ENCODE measurements at places on chromosomes 12 and 14. TPM values are rescaled to one million over a fixed set of nuclear protein-coding genes. Genes with fewer than 3 reads are reported as not detected.

KCNC2 gene
- not detected for polyA plus RNA-seq

PAH gene
- polyA plus RNA-seq, result 4.4 TPM

GPRC5D gene
- not detected for polyA plus RNA-seq

CNTN1 gene
- 141 TPM for polyA plus RNA-seq

AGAP2 gene
- 0.48 TPM for polyA plus RNA-seq

PIWIL1 gene
- polyA plus RNA-seq, result not detected

TGFB3 gene
- polyA plus RNA-seq, result 1.8 TPM

SYT10 gene
- polyA plus RNA-seq, result not detected

CPNE8 gene
- polyA plus RNA-seq, result 207 TPM

CLEC1B gene
- not detected for polyA plus RNA-seq

PLEKHG7 gene
- polyA plus RNA-seq, result not detected

SMIM10L1 gene
- 18.2 TPM for polyA plus RNA-seq

Measured in Purkinje cell (primary cell).